ENCODE measurements at places on chromosomes 2 and 18. TPM values are rescaled to one million over a fixed set of nuclear protein-coding genes. Genes with fewer than 3 reads are reported as not detected.

TFCP2L1 gene
- 2.0 TPM for total RNA-seq

CNGA3 gene
- total RNA-seq = not detected

ACVR2A gene
- total RNA-seq = 20.0 TPM

LINC00305 gene
- not detected for total RNA-seq

EPHA4 gene
- total RNA-seq = 25.1 TPM

TTR gene
- total RNA-seq = not detected

VWA3B gene
- total RNA-seq = 2.2 TPM

FTCDNL1 gene
- total RNA-seq = 3.1 TPM
